ENCODE measurements at places on chromosomes 6 and 20. TPM values are rescaled to one million over a fixed set of nuclear protein-coding genes. Genes with fewer than 3 reads are reported as not detected.

The IBTK gene
- total RNA-seq = 26.2 TPM

The EIF2S2 gene
- total RNA-seq = 79.0 TPM

The GABRR1 gene
- 0.25 TPM for total RNA-seq

The MRPS10 gene
- total RNA-seq = 57.9 TPM

The PRDM1 gene
- 1.7 TPM for total RNA-seq

DNA sequence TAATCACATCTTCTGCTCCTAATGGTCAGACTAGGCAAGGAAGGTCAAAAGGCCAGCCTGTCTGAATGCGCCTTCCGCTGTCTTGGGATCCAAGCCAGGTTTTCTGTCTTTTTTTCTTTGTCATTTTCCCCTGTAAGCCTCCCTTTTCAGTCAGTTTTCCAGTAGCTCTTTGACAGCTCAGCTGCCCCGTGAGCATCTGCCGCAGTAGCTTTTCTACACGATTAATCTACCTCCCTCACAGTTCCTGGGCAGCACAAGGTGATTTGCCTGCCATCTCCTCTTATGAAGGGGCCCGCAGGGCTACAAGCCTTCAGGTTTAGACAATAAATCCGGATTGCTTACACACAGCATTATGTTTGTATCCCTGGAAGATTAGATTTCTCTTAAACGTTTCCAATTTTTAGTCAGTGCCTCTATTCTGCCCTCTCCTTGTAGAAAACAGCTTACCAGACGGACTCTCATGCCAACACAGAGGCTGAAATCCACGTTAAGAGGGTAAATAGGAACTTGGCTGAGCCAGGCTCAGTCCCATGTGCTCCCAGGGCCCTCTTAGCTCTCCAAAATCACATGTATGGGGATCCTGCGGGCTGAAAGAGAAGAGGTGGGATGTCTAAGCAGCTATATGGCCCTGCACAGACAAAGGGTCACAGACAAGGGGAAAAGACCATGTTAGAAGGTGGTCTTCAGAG, 77.2 kb downstream of the LY86 start:
- H3K27me3 ChIP-seq = no peaks in the 10 kb centered on the region
- no peak overlapping the region for H3K4me3 ChIP-seq
- H3K27ac ChIP-seq = no peak overlapping the region
- no peak for DNase-seq
- peaks cover 4% of the 10 kb centered on the region for H3K4me1 ChIP-seq

DNA sequence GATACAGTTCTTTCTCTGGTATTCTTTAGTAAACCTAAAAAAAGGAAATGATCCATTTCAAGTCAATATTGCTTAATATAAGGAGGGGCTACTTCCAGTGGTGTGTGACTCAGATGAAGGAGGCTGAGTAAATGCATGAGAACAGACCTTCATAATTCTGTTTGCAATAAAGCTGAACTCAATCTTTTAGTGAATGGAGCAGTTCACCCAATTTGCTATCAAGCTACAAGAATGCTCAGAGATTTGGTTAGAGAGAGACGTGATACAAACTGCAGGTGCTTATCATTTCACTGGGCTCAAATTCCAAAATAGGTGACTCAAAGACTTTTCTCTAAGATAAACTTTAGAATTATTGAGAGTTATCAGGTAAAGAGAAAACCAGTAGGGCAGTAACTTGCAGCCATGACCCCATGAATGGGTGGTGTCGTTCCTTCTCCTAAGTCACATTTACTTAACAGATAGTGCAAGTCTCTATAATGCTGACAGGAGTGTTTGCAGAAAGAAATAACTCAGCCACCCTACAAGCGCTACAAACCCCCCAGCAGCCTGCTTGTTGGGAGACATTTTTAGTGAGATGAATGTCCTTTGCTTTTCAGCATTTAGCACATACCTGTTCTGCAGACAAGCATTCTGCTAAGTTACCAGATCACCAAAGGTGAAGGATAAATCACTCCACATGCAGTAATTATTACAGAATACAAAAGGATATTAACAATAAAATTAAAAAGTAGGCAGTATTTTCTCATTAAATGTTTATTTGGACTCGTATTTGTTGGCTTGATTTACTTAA, 16.4 kb upstream of the BLOC1S5 start:
- H3K27me3 ChIP-seq = no peaks in the 10 kb centered on the region
- DNase-seq = no peak
- H3K4me1 ChIP-seq = peaks cover 27% of the 10 kb centered on the region
- H3K36me3 ChIP-seq = no peaks in the 10 kb centered on the region

GRCh38 chr20:9206486-9206885, 137.6 kb downstream of the PLCB4 start:
- no peaks in the 10 kb centered on the region for H3K27me3 ChIP-seq
- no peaks in the 10 kb centered on the region for H3K4me1 ChIP-seq
- H3K4me3 ChIP-seq = no peak overlapping the region
- H3K27ac ChIP-seq = no peak overlapping the region
- no peak for DNase-seq
- no peaks in the 10 kb centered on the region for H3K36me3 ChIP-seq

DNA sequence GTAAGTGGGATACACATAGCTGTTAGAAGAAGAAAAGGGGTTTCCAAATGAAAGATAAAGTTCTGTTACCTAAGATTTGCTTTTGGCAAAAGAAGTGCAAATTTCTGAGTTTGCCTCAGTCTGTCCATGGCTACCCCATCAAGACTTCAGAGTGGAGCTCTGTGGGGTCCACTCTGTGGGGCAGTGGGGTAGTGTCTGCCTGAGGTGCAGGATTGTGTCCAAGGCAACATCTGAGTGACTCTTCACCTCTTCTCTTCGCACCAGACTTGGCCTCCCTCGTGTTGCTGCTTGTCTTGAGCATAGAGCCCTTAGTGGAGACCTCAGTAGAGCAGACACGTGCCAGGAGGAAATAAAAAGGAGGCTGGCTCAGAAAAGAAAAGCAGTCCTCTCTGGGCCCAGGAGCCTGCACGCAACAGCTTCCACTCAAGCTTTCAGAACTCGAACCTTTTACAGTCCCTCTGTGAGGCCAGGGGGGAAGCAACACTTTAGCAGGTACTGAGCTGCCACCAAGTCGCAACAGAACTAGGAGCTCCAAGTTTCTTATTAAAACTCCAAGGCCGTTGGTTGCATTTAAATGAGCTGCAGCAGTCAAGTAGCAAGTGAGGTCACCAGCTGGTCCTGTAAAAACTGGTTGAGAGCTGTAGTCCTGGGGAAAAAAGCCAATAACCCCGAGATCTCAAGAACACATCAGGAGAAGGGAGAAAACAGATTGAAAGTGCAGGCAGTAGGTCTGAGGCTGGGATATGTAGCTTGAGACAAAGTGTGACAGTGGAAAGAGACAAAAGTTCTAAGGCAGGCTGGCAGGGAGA, 413.5 kb downstream of the CDC5L start:
- DNase-seq = no peak
- H3K4me1 ChIP-seq = peaks cover 14% of the 10 kb centered on the region
- no peaks in the 10 kb centered on the region for H3K27me3 ChIP-seq
- H3K36me3 ChIP-seq = no peaks in the 10 kb centered on the region
- H3K27ac ChIP-seq = no peak overlapping the region

DNA sequence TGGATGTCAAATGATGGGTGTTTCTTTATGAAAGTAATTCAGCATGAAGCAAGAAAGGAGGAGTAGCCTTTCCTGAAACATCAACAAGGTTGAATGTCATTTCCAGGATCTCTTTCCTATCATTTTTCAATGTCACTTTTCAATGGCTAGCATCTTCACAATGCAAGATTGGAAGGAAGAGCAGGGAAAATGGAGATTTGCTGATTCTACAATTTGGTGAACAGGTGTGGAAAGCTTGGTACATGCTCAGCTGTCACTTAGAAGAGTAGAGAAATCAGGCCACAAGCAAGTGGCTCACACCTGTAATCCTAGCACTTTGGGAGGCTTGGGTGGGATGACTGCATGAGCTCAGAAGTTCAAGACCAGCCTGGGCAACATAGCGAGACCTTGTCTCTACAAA, 112.7 kb upstream of the FERMT1 start:
- no peaks in the 10 kb centered on the region for H3K27me3 ChIP-seq
- no peak for DNase-seq
- H3K4me1 ChIP-seq = no peaks in the 10 kb centered on the region
- H3K36me3 ChIP-seq = no peaks in the 10 kb centered on the region
- no peak overlapping the region for H3K4me3 ChIP-seq
- no peak overlapping the region for H3K27ac ChIP-seq

DNA sequence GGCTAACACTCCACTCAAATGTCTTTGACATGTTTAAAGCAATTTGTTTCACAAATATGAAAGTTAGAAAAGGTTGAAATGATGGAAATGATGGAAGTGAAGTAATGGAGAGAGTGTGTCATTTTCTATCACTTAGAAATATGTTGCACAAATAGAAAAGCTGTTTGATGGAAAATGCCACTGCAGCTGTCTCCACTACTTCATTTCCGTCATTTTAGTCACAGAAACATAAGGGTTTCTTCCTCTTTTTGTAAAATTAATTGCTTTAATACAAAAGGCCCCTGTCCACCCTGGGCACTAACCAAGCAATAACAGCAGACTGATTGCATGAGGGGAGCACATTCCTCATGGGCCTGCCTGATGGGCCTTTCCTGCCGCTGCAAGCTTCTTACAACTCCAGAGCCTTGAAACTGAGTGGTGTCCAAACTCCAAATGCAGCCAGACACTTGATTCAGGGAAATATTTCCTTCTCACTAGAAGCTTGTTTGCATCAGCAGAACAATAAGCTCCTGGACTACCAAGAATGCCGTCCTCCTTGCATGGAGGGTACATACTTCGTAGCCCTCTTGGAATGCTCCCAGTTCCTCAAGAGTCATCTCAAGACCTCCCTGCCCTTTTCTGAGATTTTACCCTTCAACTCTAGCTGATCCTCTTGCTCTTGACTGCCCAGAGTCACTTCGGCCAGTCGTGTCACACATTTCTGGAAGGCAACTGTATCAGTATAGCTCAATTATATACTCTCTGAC, 36.1 kb downstream of the F13A1 start:
- H3K4me1 ChIP-seq = no peaks in the 10 kb centered on the region
- no peak overlapping the region for H3K27ac ChIP-seq
- H3K36me3 ChIP-seq = no peaks in the 10 kb centered on the region
- H3K27me3 ChIP-seq = no peaks in the 10 kb centered on the region
- no peak overlapping the region for H3K4me3 ChIP-seq

DNA sequence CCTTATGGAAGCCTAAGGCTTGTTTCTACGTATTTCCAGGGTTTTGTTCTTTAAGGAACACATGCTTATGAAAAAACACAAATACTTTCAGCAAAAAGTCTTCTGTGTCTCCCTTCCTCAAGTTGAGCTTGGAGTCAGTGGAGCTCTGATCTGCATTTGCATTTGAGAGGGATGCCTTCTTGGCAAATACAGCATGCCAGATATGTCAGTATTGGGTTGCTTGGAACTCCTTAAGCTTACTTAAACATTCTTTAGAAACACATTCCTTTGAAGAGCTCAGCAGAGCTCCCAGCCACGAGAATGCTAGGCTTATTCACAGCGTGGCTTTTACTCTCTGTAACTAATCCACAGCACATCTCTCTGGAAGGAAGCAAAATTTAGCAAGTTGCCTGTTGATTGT, 68.3 kb downstream of the ANKRD6 start:
- DNase-seq = no peak
- no peaks in the 10 kb centered on the region for H3K4me1 ChIP-seq
- no peak overlapping the region for H3K27ac ChIP-seq
- H3K4me3 ChIP-seq = no peak overlapping the region

DNA sequence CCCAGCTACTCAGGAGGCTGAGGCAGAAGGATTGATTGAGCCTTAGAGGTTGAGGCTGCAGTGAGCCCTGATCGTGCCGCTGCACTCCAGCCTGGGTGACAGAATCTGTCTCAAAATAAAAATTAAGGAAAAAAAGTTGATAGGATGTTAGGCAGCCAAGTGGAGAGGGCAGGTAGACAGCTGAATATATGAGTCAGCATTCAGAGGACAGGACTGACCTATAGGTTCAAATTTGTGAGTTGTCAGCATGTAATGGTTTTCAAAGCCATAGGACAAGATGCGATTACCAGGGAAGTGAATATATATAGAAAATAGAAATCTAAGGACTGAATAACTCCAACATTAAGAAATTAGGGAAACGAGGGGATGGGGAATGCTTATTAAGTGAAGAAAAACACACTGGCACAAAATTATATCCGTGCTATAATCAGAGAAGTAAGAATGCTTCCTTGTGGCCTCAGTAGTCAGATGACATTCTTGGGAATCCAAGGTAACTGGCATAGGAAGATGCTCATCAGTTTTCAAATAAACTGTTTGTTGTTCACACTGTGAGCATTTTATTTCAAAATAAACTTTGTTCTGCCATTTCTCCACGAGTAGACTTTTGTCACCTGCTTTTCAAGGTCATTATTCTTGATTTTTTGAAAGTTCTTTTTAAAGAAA, 64.0 kb upstream of the VSTM2L start:
- no peaks in the 10 kb centered on the region for H3K27me3 ChIP-seq
- no peaks in the 10 kb centered on the region for H3K36me3 ChIP-seq
- no peak overlapping the region for H3K27ac ChIP-seq
- H3K4me3 ChIP-seq = no peak overlapping the region
- H3K4me1 ChIP-seq = peaks cover 27% of the 10 kb centered on the region

Data from gastrocnemius medialis (tissue), 4 donors.